Activated naive CD8-positive, alpha-beta T cell treated with anti-CD3 and anti-CD28 coated beads, Interleukin-2, amount 10 ng/mL, durations not matched to agents 7 days and 5 days (primary cell): ENCODE measurements at places on chromosomes 4 and X. TPM values are rescaled to one million over a fixed set of nuclear protein-coding genes. Genes with fewer than 3 reads are reported as not detected.

The ARHGAP36 gene
- not detected for total RNA-seq

- H3K4me3 ChIP-seq: no peak overlapping the region
- H3K27me3 ChIP-seq: peaks cover 3% of the 10 kb centered on the region
- peaks cover 4% of the 10 kb centered on the region for H3K4me1 ChIP-seq
- H3K27ac ChIP-seq: no peak overlapping the region
- H3K36me3 ChIP-seq: no peaks in the 10 kb centered on the region
Observed at GRCh38 chrX:48493890-48494364, 14.9 kb upstream of the PORCN start.

- H3K27ac ChIP-seq: no peak overlapping the region
- H3K36me3 ChIP-seq: no peaks in the 10 kb centered on the region
- peaks cover 24% of the 10 kb centered on the region for H3K27me3 ChIP-seq
- H3K4me3 ChIP-seq: no peak overlapping the region
Observed at GRCh38 chr4:184032091-184032490, 127.0 kb downstream of the STOX2 start.

The P2RY4 gene
- not detected for total RNA-seq

- peaks cover 40% of the 10 kb centered on the region for H3K36me3 ChIP-seq
- no peaks in the 10 kb centered on the region for H3K4me1 ChIP-seq
- H3K4me3 ChIP-seq: no peak overlapping the region
- H3K27ac ChIP-seq: no peak overlapping the region
- no peaks in the 10 kb centered on the region for H3K27me3 ChIP-seq
Observed at GRCh38 chr4:182881914-182882313, 35.3 kb downstream of the DCTD start.

The ACE2 gene
- not detected for total RNA-seq

The H2BW2 gene
- not detected for total RNA-seq

The PNMA6E gene
- total RNA-seq: not detected

DNA sequence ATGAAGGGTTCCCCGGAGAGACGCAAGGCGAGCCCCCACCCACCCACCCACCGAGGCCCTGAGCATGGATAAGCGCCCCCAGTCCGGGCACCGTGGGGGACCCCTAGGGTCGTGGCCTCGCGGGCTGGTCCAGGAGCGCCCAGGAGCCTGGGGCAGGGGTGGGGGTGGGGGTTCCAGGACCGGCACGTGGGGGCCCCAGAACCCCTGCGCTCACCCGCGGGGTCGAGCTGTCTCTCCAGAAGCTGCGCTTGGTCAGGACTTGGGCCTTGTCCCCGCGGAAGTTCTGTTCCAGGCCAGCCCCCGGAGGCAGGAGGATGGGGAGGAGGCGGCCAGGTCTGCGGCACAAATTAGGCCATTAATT lies 11.2 kb upstream of the SHOX start:
- no peak overlapping the region for H3K4me3 ChIP-seq
- peaks cover 38% of the 10 kb centered on the region for H3K27me3 ChIP-seq
- peaks cover 5% of the 10 kb centered on the region for H3K4me1 ChIP-seq
- H3K27ac ChIP-seq: no peak overlapping the region

The RNF128 gene
- not detected for total RNA-seq

DNA sequence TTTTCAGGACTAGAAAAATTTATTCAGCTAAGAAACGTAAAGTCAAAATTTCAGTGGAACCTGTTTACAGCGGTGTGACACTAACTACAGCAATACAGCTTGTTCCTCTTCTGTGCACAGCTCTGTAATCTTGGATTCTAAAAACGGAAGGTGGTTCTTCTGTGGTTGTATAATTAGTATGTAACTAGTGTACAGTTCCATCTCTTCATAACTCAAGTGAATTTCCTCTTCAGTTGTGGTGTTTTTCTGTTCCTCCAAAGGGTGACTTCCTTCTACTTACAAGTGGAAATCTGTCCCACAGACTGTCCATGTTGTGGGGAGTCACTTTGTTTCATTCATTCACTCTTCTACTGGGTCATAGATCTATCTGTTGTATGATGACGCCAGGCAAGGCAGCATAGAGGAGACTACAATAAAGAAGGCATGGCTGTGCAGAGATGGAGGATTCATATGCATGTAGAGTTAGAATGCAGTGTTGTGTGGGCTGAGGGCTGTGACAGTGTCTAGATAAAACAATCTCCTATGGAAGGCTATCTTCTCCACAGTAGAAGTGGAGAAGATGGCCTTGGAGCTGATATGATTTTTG lies 5.4 kb downstream of the DAPP1 start:
- H3K36me3 ChIP-seq: peaks cover 43% of the 10 kb centered on the region
- H3K27me3 ChIP-seq: no peaks in the 10 kb centered on the region
- H3K4me1 ChIP-seq: peaks cover 55% of the 10 kb centered on the region
- H3K4me3 ChIP-seq: peak overlapping the region; percentile 41
- H3K27ac ChIP-seq: peak overlapping the region; percentile 72
- no peak for DNase-seq

The OTUD5 gene
- total RNA-seq: 62.4 TPM

DNA sequence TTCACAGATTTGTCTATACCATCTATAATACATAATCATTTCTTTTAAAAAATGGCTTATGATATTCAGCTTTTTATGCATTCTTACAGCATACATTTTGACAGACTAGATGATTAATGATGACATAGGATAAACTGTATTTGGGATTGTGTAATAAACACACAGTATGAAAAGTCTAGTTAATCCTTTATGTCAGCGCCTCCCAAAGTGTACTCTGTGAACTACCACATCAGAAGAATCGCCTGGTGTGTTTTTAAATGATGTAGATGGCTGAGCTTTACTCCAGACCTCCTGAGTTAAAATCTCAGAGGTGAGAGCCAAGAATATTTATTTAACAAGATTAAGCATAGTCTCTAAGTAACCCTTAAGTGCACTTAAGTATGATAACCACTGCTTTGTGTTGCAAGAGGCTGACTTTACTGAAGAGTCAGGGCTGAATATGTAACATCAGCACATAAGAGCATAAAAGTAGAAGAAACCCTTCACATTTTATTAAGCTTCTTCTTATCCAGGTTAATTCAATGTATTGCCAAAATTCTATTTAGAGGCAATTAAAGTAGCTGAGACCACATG lies 104.2 kb downstream of the ANK2 start:
- no peaks in the 10 kb centered on the region for H3K36me3 ChIP-seq
- no peak for DNase-seq
- no peak overlapping the region for H3K4me3 ChIP-seq
- no peaks in the 10 kb centered on the region for H3K27me3 ChIP-seq
- no peak overlapping the region for H3K27ac ChIP-seq

DNA sequence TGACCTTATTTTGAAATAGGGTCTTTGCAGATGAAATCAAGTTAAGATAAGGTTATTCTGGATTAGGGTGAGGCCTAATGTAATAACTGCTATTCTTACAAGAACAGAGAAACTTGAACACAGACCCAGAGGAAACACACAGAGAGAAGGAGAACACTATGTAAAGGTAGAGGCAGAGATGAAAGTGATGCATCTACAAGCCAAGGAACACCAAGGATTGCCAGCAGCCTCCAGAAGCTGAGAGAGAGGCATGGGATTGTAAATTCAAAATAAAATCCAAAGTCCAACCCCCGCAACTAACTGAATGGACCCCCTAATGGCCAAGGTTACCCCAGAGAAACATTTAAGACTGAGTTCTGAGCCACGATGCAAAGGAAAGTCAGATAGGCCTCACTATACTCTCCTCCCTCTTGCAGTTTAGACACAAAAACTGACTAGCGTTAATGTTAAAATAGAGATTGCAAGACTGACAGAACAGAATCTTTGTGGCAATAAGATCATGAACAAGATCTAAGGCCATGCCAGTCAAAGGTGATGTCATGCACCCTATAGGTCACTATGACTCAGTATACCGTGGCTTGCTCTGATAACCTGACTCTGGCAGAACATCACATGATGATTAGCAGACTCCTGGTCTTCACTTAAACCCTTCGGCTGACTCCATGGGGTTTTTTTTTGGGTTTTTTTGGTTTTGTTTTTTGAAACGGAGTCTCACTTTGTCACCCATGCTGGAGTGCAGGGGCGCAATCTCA lies 42.9 kb downstream of the DDX60L start:
- H3K27me3 ChIP-seq: no peaks in the 10 kb centered on the region
- no peak for DNase-seq
- H3K27ac ChIP-seq: no peak overlapping the region

The ZDHHC9 gene
- total RNA-seq: 6.7 TPM

The GLRA2 gene
- not detected for total RNA-seq

GRCh38 chr4:101794806-101795205 lies 4.3 kb downstream of the BANK1 start:
- peaks cover 7% of the 10 kb centered on the region for H3K4me1 ChIP-seq
- DNase-seq: no peak

- H3K4me1 ChIP-seq: no peaks in the 10 kb centered on the region
- H3K4me3 ChIP-seq: no peak overlapping the region
- no peaks in the 10 kb centered on the region for H3K27me3 ChIP-seq
Observed at GRCh38 chr4:61556277-61556676, 356.2 kb downstream of the ADGRL3 start.

The TEX13B gene
- not detected for total RNA-seq

The PDE6B gene
- 16.6 TPM for total RNA-seq

The NPY2R gene
- not detected for total RNA-seq

- H3K27ac ChIP-seq: no peak overlapping the region
- no peak overlapping the region for H3K4me3 ChIP-seq
- no peaks in the 10 kb centered on the region for H3K36me3 ChIP-seq
- DNase-seq: no peak
Observed at GRCh38 chrX:39043838-39044550, 242.7 kb downstream of the MID1IP1 start.

GRCh38 chr4:168487282-168488035 lies 7.2 kb upstream of the DDX60L start:
- H3K27ac ChIP-seq: peak overlapping the region; percentile 32
- H3K27me3 ChIP-seq: no peaks in the 10 kb centered on the region
- H3K36me3 ChIP-seq: peaks cover 2% of the 10 kb centered on the region

The VEGFC gene
- total RNA-seq: not detected

- H3K4me3 ChIP-seq: no peak overlapping the region
- no peaks in the 10 kb centered on the region for H3K27me3 ChIP-seq
- no peaks in the 10 kb centered on the region for H3K36me3 ChIP-seq
- no peaks in the 10 kb centered on the region for H3K4me1 ChIP-seq
- no peak overlapping the region for H3K27ac ChIP-seq
Observed at GRCh38 chr4:91958596-91958995, 345.2 kb upstream of the GRID2 start.

DNA sequence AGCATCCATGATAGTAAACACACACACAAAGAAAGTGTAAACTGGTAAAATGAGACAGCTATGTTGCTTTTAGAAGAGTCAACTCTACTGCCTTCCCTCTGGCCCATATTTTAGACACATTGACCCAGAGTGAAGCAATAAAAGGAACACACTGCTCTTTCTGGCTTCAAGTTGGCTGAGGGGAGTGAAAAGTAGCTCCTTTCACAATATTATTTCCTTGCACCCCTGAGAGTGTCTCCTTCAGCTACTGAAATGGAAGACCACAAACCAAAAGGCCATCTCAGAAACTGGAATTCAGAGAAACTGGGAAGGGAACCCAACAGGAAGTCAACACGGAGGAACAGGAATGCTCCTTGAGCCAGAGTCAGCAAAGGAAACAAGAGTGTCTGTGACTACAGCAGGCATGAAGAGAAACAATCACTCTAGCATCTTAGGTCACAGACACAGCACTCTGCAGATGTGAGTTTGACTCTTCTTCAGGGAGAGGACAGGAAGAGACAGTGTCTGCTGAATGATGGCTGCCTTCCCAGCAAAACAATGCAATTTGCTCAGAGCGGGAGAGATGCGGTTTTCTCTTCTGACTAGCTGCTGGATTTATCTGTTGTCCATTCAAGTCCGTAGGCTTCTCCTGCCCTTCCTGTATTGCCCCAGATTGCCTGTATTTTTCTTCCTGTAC lies 106.7 kb downstream of the SPATA18 start:
- no peaks in the 10 kb centered on the region for H3K4me1 ChIP-seq
- H3K36me3 ChIP-seq: no peaks in the 10 kb centered on the region
- H3K27me3 ChIP-seq: peaks cover 2% of the 10 kb centered on the region
- no peak overlapping the region for H3K27ac ChIP-seq
- DNase-seq: no peak

DNA sequence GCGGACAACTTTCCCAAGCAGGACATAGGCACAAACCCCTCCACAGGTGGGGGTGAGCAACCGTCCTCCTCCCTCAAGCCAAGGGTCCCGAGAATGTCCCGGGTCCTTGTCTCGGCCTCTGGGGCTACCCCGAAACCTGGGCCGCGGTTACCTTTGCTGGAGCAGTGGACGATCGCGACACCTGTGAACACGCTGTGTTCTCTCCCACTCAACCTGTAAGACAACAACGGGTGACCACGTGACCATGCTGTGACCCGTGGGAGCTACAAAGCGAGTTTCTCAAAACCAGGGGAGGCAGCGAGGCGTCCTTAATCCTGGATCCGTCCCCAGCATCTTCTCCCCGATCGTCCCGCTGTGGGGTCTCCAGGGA lies 17.9 kb downstream of the ASMTL start:
- peaks cover 35% of the 10 kb centered on the region for H3K36me3 ChIP-seq
- DNase-seq: no peak
- H3K27ac ChIP-seq: no peak overlapping the region
- H3K27me3 ChIP-seq: no peaks in the 10 kb centered on the region
- H3K4me1 ChIP-seq: no peaks in the 10 kb centered on the region

DNA sequence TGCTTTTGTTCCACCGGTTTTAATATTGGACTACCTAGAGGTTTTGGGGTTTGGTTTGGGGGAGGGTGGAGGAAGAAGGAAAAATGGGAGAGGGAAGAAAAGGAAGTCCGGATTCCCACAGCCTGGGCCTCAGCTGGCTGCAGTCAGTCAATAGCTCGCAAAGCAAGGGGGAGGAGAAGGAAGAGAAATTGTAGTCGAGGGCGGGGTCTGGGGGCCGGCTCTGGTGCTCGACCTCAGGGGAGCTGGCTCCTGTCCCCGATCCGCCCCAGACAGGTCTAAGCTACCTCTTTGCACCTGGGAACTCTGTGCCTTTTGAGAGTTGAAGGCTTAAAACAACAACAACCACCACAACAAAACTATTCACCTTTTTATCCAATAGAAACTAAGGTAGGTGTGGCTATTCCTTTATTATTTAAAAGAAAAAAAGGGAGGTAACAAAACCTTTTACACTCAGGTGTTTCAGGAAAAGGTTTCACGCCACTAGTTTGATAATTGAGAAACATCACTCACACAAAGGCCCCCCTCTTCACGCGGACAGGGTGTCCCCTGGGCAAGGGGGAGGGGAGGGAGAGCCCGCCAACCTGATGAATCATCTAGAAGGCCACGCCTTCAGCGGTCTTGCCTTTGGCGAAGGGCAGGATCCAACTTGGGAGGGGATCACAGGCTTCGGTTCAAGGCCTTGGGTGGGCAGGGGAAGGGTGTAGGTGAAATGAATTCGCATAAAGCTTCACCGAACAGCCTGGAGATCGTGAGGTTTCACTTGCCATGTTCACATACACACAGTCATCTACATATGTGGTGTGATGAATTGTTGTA lies 1.6 kb upstream of the LNX1 start:
- H3K27me3 ChIP-seq: peaks cover 35% of the 10 kb centered on the region
- H3K4me3 ChIP-seq: no peak overlapping the region
- H3K4me1 ChIP-seq: no peaks in the 10 kb centered on the region
- DNase-seq: no peak
- no peaks in the 10 kb centered on the region for H3K36me3 ChIP-seq

GRCh38 chrX:12581546-12581945 lies 209.7 kb upstream of the PRPS2 start:
- H3K27ac ChIP-seq: no peak overlapping the region
- H3K27me3 ChIP-seq: peaks cover 2% of the 10 kb centered on the region
- no peak for DNase-seq
- no peak overlapping the region for H3K4me3 ChIP-seq
- H3K4me1 ChIP-seq: no peaks in the 10 kb centered on the region
